ENCODE measurements at places on chromosomes 6 and 20. TPM values are rescaled to one million over a fixed set of nuclear protein-coding genes. Genes with fewer than 3 reads are reported as not detected.

Gene EYA4
- polyA plus RNA-seq, result 13.5 TPM

Gene RIPOR3
- polyA plus RNA-seq, result 0.29 TPM

Gene SRXN1
- 7.4 TPM for polyA plus RNA-seq

Gene LCA5
- polyA plus RNA-seq, result 7.2 TPM

Gene ABHD16B
- not detected for polyA plus RNA-seq

Gene RRP36
- polyA plus RNA-seq, result 58.7 TPM

Gene SLC16A10
- 1.6 TPM for polyA plus RNA-seq

Gene SH3BGRL2
- polyA plus RNA-seq, result 34.4 TPM

Gene SLC22A2
- 0.58 TPM for polyA plus RNA-seq

Gene C6orf58
- not detected for polyA plus RNA-seq

Gene CDH26
- 0.41 TPM for polyA plus RNA-seq

Gene ATP6V1G2
- 122 TPM for polyA plus RNA-seq

Gene PRPF6
- 196 TPM for polyA plus RNA-seq

Gene IP6K3
- 6.4 TPM for polyA plus RNA-seq

Gene ZNF341
- polyA plus RNA-seq, result 6.0 TPM

Gene PKIB
- polyA plus RNA-seq, result 8.3 TPM

Gene SCAND1
- 132 TPM for polyA plus RNA-seq

Gene SAMD3
- polyA plus RNA-seq, result not detected

Gene INSM1
- 321 TPM for polyA plus RNA-seq

Gene MGME1
- 13.5 TPM for polyA plus RNA-seq

Gene R3HDML
- polyA plus RNA-seq, result not detected

Gene MYH7B
- polyA plus RNA-seq, result 6.3 TPM

Gene GJA10
- polyA plus RNA-seq, result not detected

Gene FAXC
- polyA plus RNA-seq, result 25.0 TPM

Gene MUC21
- not detected for polyA plus RNA-seq

Gene DDX39B
- polyA plus RNA-seq, result 267 TPM

Gene C6orf120
- 4.4 TPM for polyA plus RNA-seq

Gene ALDH8A1
- polyA plus RNA-seq, result not detected

Gene ESR1
- 0.20 TPM for polyA plus RNA-seq

Gene VSX1
- polyA plus RNA-seq, result 0.56 TPM

Gene CCM2L
- polyA plus RNA-seq, result 6.7 TPM

Gene AGER
- 2.1 TPM for polyA plus RNA-seq

Gene TGM3
- polyA plus RNA-seq, result 0.24 TPM

Gene TRIM40
- not detected for polyA plus RNA-seq

Gene LY6G6F
- polyA plus RNA-seq, result not detected

Gene KHDRBS2
- polyA plus RNA-seq, result 0.58 TPM

Gene MRAP2
- polyA plus RNA-seq, result 102 TPM

Gene OR10C1
- polyA plus RNA-seq, result not detected

Gene TRIM10
- polyA plus RNA-seq, result not detected

Gene ISM1
- 2.8 TPM for polyA plus RNA-seq

Gene MCCD1
- not detected for polyA plus RNA-seq

Gene LST1
- polyA plus RNA-seq, result 11.2 TPM

Gene KCNK17
- 23.6 TPM for polyA plus RNA-seq

Gene TFAP2A
- polyA plus RNA-seq, result 18.1 TPM

Gene WDR27
- polyA plus RNA-seq, result 3.0 TPM

Gene CDS2
- 40.9 TPM for polyA plus RNA-seq

Gene LPA
- 0.05 TPM for polyA plus RNA-seq

Gene DNAH8
- polyA plus RNA-seq, result not detected

Gene SLC12A5
- polyA plus RNA-seq, result 66.5 TPM
